ENCODE measurements at places on chromosomes 12 and 14.

GRCh38 chr12:23681237-23681636, 268.2 kb downstream of the SOX5 start:
- no peak for DNase-seq
- no peak overlapping the region for H3K27ac ChIP-seq
- H3K36me3 ChIP-seq = no peaks in the 10 kb centered on the region

DNA sequence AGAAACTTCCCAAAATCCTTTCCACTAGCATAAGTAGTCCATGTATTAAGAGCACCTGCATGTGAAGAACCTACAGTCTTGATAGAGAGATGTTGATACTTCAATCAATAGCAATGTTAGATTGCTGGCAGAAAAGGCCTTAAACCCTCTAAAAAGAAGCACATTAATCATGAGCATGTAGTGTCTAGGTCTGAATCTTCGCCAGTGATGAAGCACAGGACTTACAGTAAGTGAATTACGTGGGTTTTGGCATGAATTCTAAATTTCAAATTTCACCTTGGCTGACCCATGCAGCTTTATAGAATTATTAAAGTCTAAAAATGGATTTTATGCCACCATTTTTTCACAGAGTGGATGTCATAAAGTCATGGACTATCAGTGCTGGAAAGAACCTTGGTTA, 791.6 kb upstream of the NOVA1 start:
- no peaks in the 10 kb centered on the region for H3K36me3 ChIP-seq
- H3K27ac ChIP-seq = no peak overlapping the region
- no peaks in the 10 kb centered on the region for H3K4me1 ChIP-seq
- H3K4me3 ChIP-seq = no peak overlapping the region
- DNase-seq = no peak

DNA sequence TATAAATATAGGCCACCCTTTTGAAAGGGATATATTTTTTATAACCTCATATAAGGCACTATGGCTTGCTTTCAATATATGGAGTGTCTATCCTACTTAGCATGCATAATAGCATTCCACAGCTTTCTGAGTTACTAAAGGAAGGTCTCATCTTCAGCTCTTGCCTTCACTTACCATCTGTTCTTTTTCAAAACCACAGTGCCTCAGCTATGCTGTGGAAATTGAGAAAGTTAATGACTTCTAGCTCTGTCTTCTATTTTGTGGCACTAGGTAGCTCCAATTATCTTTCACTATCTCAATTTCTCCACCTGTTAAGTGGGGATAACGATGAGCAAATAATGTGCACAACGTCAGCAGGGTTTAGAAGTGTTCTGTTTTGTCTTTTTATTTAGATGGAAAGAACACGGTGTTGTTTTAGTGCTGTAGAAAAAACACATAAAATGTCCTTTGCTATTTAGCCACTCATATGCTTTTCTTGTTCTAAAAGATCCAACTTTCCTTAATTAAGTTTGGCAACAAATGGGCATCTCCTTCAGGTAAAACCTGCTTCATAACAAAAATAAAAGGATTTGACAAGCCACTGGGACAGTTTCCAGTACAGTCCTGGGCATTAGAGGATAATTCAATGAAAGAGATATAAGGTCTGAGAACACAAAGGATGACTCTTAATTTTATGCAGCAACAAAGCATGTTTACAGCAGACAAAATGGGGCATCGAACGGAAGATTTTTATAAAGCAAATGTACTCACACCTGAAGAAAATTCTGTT, 462.0 kb upstream of the SYT1 start:
- H3K36me3 ChIP-seq = no peaks in the 10 kb centered on the region
- H3K27me3 ChIP-seq = no peaks in the 10 kb centered on the region
- no peak overlapping the region for H3K27ac ChIP-seq
- H3K4me3 ChIP-seq = no peak overlapping the region

DNA sequence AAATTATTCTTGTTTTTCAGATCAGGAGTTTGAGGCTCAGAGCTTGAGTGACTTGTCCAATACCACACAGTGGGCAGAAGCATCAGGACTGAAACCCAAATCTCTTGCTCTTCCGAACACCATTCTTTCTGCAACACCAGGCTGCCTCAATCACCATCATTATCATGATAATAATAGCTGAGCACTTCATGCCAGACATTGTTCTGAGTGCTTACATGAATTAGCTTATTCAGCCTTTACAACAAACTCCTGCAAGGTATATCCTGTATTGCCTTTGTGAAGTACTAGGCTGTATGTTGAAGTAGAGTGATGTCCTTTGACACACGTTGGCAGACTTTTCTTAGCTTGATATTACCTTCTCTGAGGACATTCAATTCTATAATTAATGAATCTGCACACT, 257.4 kb upstream of the ATP2B1 start:
- H3K4me3 ChIP-seq = no peak overlapping the region
- H3K27me3 ChIP-seq = no peaks in the 10 kb centered on the region
- H3K36me3 ChIP-seq = no peaks in the 10 kb centered on the region
- no peak overlapping the region for H3K27ac ChIP-seq
- no peaks in the 10 kb centered on the region for H3K4me1 ChIP-seq
- no peak for DNase-seq

GRCh38 chr14:44990533-44990932, 28.5 kb downstream of the TOGARAM1 start:
- peaks cover 2% of the 10 kb centered on the region for H3K36me3 ChIP-seq
- H3K4me1 ChIP-seq = no peaks in the 10 kb centered on the region
- DNase-seq = no peak
- no peaks in the 10 kb centered on the region for H3K27me3 ChIP-seq
- H3K4me3 ChIP-seq = no peak overlapping the region
- H3K27ac ChIP-seq = no peak overlapping the region

GRCh38 chr12:7411343-7411742, 32.6 kb downstream of the CD163L1 start:
- no peak overlapping the region for H3K27ac ChIP-seq
- DNase-seq = no peak
- no peaks in the 10 kb centered on the region for H3K27me3 ChIP-seq
- H3K36me3 ChIP-seq = no peaks in the 10 kb centered on the region
- no peaks in the 10 kb centered on the region for H3K4me1 ChIP-seq

- H3K4me3 ChIP-seq = no peak overlapping the region
- no peaks in the 10 kb centered on the region for H3K27me3 ChIP-seq
- no peak for DNase-seq
- no peaks in the 10 kb centered on the region for H3K4me1 ChIP-seq
- no peaks in the 10 kb centered on the region for H3K36me3 ChIP-seq
Observed at GRCh38 chr12:127728285-127728684, 538.7 kb upstream of the TMEM132C start.

DNA sequence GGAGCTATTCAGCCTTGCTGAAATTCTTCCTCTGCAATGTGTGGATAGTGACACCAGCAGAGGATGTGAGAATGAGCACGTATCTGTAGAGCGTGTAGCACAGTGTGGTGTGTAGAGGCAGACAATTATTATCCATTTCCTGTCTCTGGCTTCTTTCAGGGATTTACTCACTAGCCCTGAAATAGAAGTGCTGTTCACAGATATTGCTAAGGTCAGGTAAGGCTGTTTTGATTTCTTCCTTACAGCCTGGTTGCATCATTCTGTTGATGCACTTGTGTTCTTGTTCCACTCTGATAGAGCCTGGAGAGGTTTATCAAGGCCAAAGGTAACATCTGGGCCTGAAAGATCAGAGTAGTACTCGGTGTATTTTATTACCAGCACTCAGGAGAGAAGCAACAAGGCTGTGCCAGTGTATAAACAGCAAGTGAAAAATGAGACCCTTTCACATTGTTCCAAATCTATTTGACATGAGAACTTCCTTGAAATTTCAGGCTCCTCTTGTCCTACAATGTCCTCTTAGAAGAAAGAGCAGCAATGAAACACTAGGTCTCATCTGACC, 16.7 kb downstream of the ARG2 start:
- no peaks in the 10 kb centered on the region for H3K4me1 ChIP-seq
- H3K27ac ChIP-seq = no peak overlapping the region
- H3K4me3 ChIP-seq = no peak overlapping the region

DNA sequence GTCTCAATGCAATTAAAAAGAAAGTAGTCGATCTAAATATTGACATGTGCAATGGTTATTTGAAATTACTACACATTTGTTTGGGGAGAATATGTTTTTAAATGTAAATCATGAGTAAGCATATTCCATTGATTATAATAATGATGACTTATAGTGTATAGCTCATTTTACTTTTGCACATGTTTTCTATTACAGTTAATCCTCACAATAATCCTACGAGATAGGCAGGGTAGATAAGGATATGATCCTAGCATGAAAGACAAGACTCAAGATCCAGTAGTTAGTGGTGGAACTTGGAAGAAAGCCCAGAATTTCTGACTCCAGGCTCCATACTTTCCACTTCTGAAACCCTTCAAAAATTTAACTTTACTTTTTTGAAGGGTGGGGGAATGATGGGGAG, 94.0 kb downstream of the NAV3 start:
- H3K36me3 ChIP-seq = no peaks in the 10 kb centered on the region
- H3K27me3 ChIP-seq = no peaks in the 10 kb centered on the region
- H3K27ac ChIP-seq = no peak overlapping the region
- H3K4me1 ChIP-seq = no peaks in the 10 kb centered on the region

GRCh38 chr14:59484639-59485175, 390 bp downstream of the JKAMP start:
- H3K27ac ChIP-seq = peak overlapping the region; percentile 44
- DNase-seq = no peak
- H3K27me3 ChIP-seq = no peaks in the 10 kb centered on the region
- no peaks in the 10 kb centered on the region for H3K36me3 ChIP-seq
- peaks cover 28% of the 10 kb centered on the region for H3K4me1 ChIP-seq
- H3K4me3 ChIP-seq = peak overlapping the region; percentile 83

DNA sequence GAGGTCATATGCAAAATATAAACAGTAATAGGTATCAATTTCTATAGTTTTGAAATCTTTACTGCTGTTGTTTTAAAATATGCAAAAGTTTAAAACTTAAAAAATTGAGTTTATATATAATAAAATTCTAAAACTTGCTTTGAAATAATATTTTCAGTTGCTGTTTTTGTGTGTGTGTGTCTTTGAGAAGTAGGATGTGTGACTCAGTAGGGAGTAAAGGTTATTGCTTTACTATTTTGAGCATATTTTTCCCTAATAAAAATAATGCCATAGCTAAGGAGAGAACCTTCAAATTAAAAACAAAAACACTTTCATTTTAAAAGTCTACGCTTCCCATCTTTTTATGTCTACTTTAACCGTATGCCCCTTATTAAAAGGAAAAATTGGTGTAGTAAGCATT, 238.1 kb downstream of the FBXL14 start:
- no peaks in the 10 kb centered on the region for H3K36me3 ChIP-seq
- DNase-seq = no peak
- no peak overlapping the region for H3K27ac ChIP-seq

DNA sequence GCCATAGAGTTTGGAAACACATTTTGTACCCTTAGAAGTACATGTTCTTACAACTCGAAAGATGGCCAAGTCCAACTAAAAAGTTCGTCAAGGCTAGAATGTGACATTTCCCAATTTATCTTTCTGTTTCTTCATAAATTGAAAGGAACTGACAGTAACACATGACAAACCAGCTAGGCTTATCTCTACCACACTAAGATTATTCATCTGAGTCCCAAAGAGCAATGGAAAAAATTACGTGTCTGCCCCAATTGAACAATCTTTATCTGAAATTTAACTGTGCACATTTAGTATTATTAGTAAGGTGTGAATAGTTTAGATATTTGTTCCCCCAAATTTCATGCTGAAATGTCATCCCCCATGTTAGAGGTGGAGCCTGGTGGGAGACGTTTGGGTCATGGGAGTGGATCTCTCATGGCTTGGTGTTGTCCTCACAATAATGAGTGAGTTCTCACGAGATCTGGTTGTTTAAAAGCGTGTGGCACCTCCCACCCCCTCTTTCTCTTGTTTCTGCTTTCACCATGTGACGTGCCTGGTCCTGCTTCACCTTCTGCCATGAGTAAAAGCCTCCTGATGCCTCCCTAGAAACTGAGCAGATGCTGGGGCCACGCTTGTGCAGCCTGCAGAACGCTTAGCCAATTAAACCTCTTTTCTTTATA, 13.3 kb downstream of the CPM start:
- no peaks in the 10 kb centered on the region for H3K4me1 ChIP-seq
- no peak for DNase-seq
- no peak overlapping the region for H3K4me3 ChIP-seq
- no peaks in the 10 kb centered on the region for H3K36me3 ChIP-seq
- H3K27me3 ChIP-seq = peaks cover 5% of the 10 kb centered on the region
- H3K27ac ChIP-seq = no peak overlapping the region

DNA sequence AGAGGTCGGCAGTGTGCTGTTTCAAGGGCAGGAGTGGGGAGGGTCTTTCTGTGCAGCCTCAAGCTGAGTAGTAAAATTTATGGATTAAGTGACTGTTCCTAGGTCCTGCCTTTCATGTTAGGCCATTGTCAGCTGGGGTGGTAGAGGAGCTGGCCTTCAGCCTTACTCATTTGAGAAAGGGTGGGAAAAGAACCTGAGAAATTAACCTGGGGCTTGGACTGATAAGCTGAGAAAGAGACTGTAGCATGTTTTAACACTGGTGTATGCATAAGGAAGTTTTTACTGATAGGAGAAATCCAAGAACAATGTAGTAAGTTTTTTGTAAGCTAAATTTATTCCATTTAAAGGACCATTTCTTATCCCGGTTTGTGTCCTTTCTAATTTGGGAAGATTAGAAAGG, 20.7 kb downstream of the IFT43 start:
- no peak for DNase-seq
- no peaks in the 10 kb centered on the region for H3K27me3 ChIP-seq
- peaks cover 6% of the 10 kb centered on the region for H3K36me3 ChIP-seq
- H3K4me3 ChIP-seq = no peak overlapping the region

DNA sequence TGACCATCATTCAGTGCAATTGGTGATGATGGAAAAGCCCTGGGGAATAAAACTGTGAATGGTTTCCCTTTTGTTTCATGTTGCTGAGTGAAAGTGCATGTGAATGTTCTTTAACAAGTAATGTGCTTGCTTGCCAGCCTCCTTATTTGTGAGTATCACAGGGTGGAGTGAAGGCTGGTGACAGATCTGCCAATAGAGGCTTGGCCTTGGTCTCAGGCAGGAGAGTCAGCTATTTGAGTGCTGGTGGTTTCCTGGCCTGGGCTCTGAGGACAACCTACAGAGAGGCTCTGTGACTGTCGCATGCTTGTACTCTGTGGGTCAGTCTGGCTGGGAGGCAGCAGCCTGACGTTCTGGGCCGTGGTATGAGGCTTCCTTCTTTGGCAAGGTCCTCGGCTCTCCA, 20.7 kb downstream of the KRT85 start:
- H3K4me3 ChIP-seq = no peak overlapping the region
- H3K36me3 ChIP-seq = no peaks in the 10 kb centered on the region
- H3K4me1 ChIP-seq = peaks cover 5% of the 10 kb centered on the region
- no peak for DNase-seq
- peaks cover 35% of the 10 kb centered on the region for H3K27me3 ChIP-seq
- H3K27ac ChIP-seq = no peak overlapping the region

- no peaks in the 10 kb centered on the region for H3K4me1 ChIP-seq
- H3K4me3 ChIP-seq = no peak overlapping the region
Observed at GRCh38 chr14:90740081-90740480, 76.1 kb downstream of the TTC7B start.

GRCh38 chr12:81257947-81258551, 180.2 kb downstream of the ACSS3 start:
- no peak overlapping the region for H3K4me3 ChIP-seq
- no peaks in the 10 kb centered on the region for H3K36me3 ChIP-seq
- no peak for DNase-seq
- no peak overlapping the region for H3K27ac ChIP-seq
- H3K27me3 ChIP-seq = no peaks in the 10 kb centered on the region
- H3K4me1 ChIP-seq = no peaks in the 10 kb centered on the region

- H3K4me1 ChIP-seq = no peaks in the 10 kb centered on the region
- no peak overlapping the region for H3K4me3 ChIP-seq
- DNase-seq = no peak
- no peak overlapping the region for H3K27ac ChIP-seq
- H3K27me3 ChIP-seq = peaks cover 15% of the 10 kb centered on the region
Observed at GRCh38 chr14:104517867-104518266, 61.7 kb upstream of the C14orf180 start.

GRCh38 chr14:29558516-29558915, 369.1 kb downstream of the PRKD1 start:
- H3K27ac ChIP-seq = no peak overlapping the region
- H3K36me3 ChIP-seq = no peaks in the 10 kb centered on the region
- no peaks in the 10 kb centered on the region for H3K27me3 ChIP-seq
- H3K4me3 ChIP-seq = no peak overlapping the region
- no peak for DNase-seq

Measured in T-cell (primary cell).